ENCODE measurements at places on chromosomes 3 and 15.

DNA sequence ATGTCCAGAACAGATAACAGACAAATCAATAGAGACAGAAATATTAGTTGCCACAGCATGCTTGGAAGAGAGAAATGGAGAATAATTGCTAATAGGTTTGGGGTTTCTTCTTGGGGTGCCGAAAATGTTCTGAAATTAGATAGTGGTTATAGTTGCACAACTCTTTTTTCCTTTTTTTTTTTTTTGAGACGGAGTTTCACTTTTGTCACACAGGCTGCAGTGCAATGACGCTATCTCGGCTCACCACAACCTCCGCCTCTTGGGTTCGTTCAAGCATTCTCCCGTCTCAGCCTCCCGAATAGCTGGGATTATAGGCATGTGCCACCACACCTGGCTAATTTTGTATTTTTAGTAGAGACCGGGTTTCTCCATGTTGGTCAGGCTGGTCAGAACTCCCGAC lies 163.3 kb downstream of the PLCH1 start:
- no peak for DNase-seq

- no peak for DNase-seq
These were observed 151.0 kb downstream of the CD47 start for GRCh38 chr3:107939691-107940442.

DNA sequence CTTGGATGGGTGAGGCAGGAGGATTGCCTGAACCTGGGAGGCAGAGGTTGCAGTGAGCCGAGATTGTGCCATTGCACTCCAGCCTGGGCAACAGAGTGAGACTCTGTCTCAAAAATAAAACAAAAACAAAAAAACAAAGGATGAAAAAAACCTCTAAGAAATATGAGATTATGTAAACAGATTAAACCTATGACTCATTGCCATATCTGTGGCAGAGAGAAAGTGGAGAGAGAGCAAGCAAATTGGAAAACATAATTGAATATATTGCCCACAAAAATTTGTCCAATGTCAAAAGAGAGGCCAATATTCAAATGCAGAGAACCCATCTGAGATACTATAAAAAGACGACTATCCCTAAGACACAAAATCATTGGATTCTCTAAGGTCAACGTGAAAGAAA lies 1106.0 kb downstream of the OTOL1 start:
- DNase-seq = no peak

- peak; percentile 52 for DNase-seq
These were observed 121.5 kb upstream of the TSC22D2 start for GRCh38 chr3:150286390-150287147.

DNA sequence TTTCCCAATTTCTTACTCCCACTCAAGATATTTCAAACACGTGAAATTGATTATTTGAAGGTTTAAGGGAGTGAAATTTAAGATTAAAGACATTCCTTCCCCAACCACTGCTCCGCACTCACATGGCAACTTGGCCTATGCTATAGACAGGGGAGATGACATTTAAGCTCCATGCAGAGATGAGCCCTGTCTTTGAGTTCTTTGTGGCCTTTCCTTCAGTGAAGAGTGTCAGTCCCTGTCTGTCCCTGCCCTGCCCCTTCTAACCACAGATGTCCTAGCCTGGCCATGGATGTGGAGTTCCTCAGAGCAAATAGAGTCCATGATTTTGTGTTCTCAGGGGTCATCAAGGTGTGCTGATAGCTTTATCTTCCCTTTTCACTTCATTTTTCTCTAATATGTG lies 29.4 kb upstream of the THBS1 start:
- no peak for DNase-seq

Measured in SHP77 (cell line).